ENCODE measurements at places on chromosomes 11 and 22.

DNA sequence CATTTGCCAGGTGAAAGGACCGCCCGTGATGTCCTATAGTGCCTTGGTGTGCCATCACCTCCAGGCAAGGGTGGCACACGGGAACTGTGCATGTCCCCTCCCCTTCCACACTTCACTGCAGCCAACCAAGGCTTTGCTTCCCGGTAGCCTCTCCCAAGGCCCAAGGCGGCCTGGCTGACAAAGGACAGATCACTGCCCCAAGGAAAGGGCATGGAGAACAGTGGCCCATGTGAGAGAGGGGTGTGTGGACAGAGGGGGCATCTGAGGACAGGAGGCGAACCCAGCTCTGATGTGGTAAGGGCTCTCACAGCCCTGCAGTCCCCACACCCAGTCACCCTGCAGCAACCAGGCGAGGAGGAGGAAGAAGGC is 50.4 kb downstream of the RPUSD4 start:
- DNase-seq = no peak

DNA sequence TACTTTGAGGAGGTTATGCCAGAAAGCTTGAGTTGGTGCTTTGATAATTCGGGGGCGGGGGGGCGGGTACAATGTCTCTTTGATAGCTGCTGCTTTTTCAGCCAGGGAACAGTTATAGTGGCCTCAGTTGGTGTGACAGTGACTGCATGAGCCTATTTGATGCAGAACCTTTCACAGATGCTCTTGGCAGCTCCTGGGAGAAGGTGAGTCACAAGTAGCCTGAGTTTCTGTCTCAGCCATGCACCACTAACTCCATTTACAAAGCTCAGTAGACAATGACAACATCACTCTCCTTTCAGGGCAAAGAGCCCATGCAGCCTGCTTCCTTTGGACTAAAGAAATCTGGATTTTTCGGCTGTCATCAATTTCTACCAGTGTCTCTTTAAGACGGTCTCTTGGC is 42.1 kb upstream of the SEZ6L start:
- no peak for DNase-seq

- DNase-seq = no peak
These were observed 11.9 kb downstream of the MRGPRX3 start for GRCh38 chr11:18144243-18144642.

GRCh38 chr11:106514706-106515105 is 437.2 kb downstream of the AASDHPPT start:
- DNase-seq = no peak

DNA sequence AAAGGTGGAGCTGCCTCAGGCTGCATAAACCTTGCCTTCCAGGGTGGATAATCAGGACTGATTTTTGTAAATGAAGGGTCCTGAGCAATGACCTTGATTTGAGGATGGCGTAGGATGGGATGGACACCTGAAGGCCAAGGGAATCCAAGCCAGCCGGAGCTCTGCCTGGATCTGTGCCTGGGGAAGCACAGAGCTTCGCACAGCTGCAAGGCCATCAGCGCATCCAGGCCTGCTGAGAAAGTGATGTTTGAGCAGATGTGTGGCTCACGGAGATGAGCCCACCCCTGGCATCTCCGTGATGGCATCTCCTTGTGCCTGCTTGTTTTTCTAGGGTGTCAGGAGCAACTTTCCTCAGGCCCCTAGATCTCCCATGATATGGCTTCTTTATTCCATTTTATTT is 23.3 kb downstream of the FAM83F start:
- DNase-seq = no peak

DNA sequence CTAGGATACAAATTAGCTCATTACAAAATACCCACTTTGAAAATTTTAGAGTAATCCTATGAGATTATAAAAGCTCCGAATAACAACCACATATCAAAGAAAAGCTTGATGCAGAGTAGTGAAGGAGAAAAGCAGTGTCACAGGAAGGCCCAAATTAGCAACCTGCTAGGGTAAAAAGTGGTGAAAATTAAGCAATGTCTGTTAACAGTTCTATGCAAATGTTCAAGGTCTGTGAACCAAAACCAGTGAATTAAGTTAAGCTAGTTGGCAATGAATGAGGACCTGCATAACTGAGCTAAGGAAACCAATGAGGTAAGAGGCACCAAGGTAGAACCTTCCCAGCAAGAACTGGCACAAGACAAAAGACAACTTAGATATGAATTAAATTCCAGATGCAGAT is 29.6 kb downstream of the PRDM10 start:
- DNase-seq = no peak

GRCh38 chr11:71433648-71434450 is 14.3 kb downstream of the DHCR7 start:
- no peak for DNase-seq

DNA sequence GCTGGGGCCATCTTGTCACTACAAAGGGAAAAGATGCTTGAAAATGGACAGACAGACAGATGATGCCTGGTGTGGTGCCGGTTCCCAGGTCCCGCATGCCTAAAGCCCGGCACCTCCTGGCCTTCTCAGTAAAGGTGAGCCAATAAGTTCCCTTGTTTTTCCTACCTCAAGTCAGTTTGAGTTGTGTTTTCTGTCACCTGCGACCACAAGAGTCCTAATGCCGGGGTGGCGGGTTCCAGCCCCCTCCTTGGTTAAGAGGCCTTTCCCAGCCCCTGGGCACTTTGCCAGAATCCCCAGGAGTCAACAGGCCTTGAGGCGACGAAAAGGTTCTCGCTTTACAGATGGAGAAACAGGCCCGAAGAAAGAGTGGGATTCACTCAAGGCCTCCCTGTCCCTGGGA is 9.0 kb downstream of the FGF19 start:
- DNase-seq = no peak

DNA sequence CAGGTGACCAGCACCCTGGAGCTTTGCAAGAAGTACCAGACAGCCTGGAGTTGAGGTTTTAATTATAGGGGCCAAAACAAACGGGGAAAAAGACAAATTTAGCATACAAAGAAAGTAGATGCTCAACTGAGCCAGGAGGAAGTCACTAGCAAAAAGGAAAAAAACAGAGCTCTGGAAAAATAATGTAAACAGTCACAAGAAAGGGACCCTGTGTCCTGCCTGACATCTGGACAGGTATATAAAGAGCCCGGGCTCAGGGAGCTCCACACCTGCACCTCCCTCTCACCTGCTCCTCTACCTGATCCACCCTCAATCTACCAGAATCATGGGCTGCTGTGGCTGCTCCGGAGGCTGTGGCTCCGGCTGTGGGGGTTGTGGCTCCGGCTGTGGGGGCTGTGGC is at the start of gene KRTAP5-10:
Gene KRTAP5-10, plus strand, starts transcription at position 301 of the 400 bp plus-strand sequence. Its CDS starts 25 bp downstream, at position 326.
- DNase-seq = no peak

- no peak for DNase-seq
These were observed 147.9 kb upstream of the CADM1 start for GRCh38 chr11:115652094-115652493.

DNA sequence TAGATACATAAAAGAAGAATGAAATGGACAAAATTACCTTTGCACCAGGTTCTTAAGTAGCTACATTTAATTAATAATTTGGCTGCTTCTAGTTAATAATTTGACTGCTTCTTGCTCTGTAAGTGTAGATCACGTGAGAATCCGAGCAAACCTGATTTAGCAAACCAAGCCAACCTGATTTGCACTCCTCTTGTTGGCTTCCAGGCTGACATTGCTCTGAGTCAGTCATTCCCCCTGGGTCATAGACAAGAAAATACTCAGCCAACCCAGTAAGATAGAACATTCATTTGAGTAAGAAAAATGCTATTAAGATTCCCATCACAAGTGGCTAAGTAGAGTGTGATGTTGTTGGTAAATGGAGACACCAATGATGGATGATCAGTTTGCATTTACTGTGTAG is 304.1 kb downstream of the C11orf87 start:
- no peak for DNase-seq

DNA sequence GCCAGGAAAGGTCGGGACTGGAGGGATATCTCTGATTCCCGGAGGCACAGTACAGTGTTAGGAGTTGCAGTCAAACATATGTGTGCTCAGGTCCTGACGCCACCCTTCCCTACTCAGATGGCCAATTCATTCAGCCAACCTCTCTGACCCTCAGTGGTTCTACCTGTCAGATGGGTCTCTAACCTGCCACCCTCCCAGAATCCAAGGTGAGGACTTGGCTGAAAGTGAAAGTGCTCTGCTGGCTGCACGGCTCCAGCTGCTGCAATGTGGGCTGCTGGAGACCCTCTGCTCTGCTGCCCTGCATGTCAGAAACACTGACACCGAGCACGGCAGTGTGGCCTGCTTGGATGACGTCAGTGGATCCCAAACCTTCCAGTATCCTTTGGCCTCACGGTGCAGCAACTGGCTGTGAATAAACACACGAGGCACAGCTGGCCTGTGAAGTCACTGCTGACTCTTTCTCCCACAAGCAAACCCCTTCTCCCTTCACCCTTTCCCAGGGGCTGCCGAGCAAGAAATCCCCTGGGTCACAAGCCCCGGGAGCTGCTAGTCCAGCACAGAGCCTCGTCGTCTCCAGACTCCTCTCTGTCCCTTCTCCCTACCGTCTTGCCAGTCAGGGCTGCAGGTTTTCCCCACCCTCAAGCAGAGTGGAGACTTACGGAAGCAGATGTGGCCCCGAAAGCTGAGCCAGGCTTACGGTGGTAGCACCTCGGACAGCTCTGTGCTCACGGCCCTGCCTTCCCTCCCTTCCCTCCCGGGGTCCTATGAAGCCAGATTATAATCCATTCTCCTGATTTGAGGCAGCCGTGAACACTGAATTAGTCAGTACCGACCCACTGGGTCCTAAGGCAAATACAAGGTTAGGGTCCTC is 24.3 kb downstream of the KIAA0930 start:
- no peak for DNase-seq

GRCh38 chr11:67029146-67029545 is 6.2 kb downstream of the SYT12 start:
- no peak for DNase-seq

GRCh38 chr22:22932512-22932941 is 44.9 kb downstream of the IGLL5 start:
- DNase-seq = no peak

- DNase-seq = no peak
These were observed 37.5 kb upstream of the STK33 start for GRCh38 chr11:8631395-8632118.

GRCh38 chr22:49701380-49702067 is 126.1 kb downstream of the BRD1 start:
- no peak for DNase-seq

- DNase-seq = no peak
These were observed 18.6 kb downstream of the LSP1 start for GRCh38 chr11:1871531-1871930.

- DNase-seq = no peak
These were observed 70.8 kb downstream of the KCNJ1 start for GRCh38 chr11:128796270-128796669.

GRCh38 chr11:76347466-76347865 is 33.5 kb downstream of the THAP12 start:
- DNase-seq = no peak

DNA sequence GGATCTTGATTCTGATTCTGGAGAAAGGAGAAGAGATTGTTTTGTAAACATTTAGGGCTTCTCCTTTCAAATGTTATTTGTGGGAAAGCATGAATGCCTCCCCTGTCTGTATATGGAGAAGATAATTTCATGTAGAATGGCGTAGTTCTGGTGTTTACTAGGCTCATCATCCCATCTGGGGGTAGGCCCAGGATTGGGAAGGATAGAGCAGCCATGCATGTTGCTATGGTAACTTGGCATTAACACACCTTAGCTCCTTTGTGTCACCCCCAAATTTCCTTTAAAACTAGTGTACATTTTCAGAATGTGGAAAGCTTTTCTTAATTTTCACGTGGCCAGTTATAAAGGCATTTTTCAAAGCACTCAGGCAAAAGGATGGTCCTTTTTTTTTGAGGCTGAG is 57.5 kb upstream of the EED start:
- DNase-seq = no peak

DNA sequence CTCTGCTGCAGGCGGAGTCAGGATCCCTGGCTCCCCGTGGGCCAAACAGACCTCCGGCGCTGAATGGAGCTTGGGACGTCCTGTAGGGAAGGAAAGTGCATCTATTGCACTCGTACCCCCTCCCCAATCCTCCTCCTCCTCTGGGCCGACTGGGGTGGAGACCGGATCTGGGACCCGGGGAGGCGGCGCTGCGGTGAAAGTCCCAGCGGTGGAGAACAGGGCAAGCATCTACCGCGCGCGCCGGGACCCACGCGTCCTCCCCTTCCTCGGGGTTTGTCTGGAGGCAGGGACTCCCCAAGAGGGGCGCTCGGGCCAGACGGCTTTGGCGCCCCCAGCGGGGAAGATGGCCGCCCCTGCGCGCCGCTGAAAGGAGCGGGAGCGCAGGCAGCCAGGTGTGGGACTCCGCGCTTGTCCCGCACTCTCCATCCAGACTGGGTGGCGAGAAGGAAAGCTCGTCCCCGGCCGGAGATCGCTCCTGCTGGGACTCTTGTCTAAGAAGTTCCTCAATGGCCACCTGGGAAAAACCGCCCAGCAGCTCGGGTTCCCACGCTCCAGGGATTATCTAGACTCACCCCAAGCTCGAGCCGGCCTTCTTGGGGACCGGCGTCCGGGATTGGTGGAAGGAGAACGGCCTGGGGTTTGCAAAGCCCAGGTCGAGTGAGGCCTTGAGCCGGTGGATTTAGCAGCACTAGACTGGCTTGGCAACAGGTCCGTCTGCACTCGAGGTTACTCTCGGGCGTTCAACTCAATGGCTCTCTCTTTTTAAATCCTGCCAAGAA is 718 bp downstream of the FADS2 start:
- no peak for DNase-seq

GRCh38 chr22:27419473-27419872 is 382.1 kb downstream of the MN1 start:
- no peak for DNase-seq

DNA sequence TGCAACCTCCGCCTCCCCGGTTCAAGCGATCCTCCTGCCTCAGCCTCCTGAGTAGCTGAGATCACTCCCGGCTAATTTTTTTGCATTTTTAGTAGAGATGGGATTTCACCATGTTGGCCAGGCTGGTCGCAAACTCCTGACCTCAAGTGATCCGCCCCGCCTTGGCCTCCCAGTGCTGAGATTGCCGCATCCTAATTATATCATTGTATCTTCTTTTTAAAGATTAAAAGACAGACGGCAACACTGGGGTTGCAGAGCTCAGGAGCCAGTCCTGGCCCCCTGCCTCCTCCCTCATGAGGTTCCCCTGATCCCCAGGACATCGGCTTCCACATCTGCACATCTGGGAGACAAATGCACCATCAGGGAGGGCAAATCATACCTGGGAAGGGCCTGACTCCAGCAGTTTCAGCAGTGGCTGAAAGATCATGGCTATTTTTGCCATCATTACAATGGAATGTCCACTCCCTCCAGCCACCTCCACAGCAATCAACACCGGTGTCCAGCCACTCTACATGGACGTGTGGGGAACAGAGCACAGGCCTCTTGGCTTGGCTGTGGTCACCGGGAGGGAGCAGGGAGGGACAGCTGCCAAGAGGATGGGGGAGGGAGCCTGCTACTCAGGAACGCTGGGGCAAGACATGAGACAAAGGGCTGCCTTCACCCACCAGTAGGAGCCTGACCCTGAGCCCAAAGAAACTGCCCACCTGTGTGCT is 9.2 kb upstream of the CELSR1 start:
- no peak for DNase-seq

DNA sequence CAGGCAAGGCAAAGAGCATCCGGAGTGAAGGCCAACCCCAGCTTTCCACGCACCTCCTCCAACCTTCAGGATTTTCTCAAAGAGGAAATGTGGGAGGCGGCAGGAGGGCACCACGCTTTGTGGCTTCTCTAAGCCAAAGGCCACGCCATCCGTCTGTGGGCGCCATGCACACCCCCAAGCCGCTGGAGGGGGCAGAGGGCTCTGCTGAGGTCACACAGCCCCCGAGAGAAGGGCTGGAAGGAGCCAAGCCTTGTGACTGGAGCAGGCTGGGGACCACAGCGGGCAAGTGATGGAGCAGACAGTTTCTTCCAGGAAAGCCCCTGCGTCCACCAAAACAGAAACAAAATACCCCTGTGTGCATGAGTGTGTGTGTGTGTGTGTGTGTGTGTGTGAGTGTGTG is 527.4 kb downstream of the BRD1 start:
- no peak for DNase-seq

All from Panc1 (cell line).